Endothelial cell of umbilical vein (primary cell): ENCODE measurements at places on chromosomes 3 and 15. TPM values are rescaled to one million over a fixed set of nuclear protein-coding genes. Genes with fewer than 3 reads are reported as not detected.

CYP1A2 gene
- not detected in 2 replicates for polyA plus RNA-seq

DNA sequence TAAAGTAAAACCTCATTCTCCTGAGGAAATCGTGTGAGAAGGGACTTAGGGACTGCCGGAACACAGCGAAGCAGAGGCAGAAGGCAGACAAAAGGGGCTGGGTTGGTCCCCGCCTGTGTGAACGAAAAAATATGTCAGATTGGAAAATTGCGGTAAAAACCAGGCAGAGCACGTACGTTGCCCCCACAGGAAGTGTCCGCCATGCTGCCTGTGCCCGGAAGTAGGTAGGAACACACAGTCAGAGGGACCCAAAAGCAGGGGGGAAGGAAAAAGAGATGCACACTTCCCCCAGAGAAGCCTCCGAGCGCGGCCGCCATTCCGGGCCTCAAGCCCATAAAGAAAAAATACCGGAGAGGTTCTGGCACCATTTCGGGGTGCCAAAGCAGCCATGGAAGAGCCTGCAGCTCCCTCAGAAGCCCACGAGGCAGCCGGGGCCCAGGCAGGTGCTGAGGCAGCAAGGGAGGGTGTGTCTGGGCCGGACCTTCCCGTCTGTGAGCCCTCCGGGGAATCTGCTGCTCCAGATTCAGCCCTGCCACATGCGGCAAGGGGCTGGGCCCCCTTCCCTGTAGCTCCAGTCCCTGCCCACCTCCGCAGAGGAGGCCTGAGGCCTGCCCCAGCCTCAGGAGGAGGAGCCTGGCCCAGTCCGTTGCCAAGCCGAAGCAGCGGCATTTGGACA, at the start of gene MKRN3:
Gene MKRN3, plus strand, starts transcription at position 280 of the 676 bp plus-strand sequence. Its CDS starts 109 bp downstream, at position 389.
- peak; percentile 35 for DNase-seq

DNA sequence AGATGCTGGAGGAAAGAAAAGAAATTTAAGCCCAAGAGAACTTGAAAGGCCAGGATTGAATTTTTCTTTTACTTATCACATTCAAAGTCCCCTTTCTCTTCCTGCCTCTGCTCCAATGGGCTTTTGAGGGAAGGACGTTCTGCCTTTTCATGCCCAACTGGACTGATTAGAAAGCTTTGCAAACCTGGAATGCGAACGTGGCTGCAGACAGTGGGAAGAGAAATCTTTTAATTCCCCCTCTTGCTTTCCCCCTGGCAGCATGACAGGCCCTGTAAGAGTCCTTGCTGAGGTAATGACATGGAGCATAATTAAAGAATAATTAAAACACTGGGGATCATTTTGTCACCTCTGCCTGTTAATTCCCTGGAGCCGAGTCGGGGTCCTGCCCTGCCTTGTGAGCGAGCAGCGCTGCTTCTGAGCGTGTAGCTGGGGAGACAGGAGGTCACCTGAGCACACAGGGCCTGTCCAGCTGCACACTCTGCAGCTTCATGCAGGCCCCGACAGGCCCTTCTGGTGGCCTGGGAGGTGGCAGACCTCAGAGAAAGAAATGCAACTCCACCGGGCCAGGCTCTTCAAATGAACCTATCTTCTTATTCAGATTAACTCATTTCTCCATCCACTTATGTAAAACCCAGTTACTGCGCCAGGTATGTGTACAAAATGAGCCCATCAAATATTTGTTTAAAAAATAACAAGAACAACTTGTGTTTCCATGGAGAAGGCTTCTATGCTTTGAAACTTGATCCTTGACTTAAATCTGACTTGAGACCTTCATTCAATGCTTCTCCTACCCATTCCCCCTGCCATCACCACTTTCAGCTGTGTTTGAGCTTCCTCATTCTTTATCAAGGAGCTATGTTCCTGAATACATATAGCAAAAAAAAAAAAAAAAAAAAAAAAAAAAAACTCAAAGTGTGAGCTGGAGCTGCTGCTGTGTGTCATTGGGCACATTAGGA, 628.2 kb upstream of the CFAP20DC start:
- DNase-seq: no peak

GRCh38 chr15:38551720-38552648, 12.6 kb downstream of the RASGRP1 start:
- DNase-seq: no peak

DNA sequence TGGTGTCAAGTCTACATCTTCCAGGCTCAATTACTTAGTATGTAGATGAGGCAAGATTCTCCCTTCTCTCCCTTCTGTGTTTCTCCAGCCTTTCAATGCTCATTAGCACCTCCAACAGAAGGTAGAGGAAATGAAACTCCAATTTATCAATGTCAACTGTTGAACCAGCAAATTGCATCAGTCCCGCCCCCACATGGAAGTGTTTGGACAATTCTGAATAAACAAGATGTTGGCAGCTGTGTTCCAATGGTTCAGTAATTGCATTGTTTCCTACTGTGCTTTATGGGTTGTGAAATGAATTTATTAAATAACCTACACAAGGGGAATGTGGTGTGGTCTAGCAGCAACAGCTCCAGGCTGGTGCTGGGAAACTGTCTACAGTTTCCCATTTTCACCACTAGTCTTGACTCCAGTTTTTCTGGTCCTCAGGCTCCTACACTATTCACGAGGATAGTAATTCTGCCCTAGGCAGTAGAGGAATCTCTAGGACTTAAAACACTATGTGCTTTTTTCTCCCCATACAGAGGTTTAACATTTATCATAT, 91.9 kb downstream of the MB21D2 start:
- peak; percentile 82 for DNase-seq
